Vagina (tissue), 2 donors: ENCODE measurements at places on chromosomes 12 and 14.

GRCh38 chr14:97413022-97413539 is 615.9 kb downstream of the VRK1 start:
- no peak for DNase-seq

DNA sequence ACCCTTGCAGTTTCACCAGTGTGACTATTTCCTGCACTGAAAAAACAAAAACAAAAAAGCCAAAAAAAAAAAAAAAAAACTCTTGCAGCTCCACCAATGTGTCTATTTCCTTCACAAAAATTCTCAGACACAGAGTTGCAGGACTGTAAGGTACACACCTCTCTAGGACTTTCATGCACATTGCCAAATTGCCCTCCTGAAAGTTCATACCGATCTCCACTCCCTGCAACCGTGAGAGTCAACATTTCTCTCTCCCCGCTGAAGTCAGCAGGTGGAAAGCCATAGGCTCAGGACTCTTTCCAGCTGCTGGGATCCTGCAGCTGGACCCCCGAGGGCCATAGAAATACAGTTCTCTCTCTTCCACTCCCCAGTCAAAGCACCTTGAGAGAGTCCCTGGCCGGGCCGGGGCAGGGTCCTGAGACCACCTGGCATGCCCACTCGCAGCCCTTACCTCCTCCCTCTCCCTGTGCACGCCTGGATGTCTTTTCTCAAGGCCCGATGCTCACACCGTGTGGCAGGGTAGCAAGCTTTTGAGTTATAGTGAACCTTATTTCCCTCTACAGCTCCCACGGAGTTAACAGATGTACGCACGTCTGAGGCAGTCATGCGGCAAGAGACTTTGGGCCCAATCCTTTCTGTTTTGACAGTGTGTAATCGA is 23.6 kb downstream of the MMAB start:
- no peak for DNase-seq

DNA sequence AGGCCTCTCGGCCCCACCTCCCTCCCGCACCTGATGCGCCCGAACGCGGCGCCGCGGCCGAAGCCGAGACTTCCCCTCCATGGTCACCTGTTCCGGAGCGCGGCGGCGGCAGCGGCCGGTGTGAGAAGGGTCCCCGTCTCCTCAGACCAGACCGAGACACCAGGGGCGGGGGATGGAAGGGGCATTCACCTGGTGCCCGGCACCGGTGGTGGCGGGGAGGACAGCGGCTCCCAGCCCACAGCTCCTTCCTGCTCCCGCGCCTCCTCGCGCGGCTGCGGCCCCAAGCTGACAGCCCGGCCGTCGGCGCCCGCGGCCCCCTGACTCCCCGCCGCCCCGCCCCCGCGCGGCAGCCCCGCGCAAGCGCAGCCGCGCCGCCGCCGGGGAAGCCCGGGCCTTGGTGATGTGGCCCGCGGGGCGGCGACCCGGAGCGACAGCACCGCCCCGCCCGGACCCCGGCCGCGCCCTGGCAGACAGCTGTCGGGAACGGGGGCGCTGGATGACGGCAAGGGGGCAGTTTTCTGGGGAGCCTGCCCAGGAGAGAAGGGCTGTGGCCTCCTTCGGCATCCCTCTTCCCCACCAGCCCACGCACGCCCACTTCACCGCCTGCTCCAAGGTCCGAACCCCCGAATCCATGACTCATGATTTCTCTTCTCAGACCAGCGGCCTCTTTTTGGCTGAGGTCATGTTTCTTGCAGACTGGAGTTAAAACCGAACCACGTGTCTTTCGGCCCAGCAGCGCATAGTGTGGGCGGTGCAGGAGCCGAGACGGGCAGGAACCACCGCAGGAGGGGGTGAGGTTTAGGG is at the start of gene SLC41A2:
TSS of gene SLC41A2 (minus strand) at position 290 of the 804 bp plus-strand sequence. CDS start 29,763 bp downstream, outside the sequence.
- no peak for DNase-seq

- no peak for DNase-seq
Measured at GRCh38 chr12:59736786-59737185, 141.0 kb downstream of the SLC16A7 start.

DNA sequence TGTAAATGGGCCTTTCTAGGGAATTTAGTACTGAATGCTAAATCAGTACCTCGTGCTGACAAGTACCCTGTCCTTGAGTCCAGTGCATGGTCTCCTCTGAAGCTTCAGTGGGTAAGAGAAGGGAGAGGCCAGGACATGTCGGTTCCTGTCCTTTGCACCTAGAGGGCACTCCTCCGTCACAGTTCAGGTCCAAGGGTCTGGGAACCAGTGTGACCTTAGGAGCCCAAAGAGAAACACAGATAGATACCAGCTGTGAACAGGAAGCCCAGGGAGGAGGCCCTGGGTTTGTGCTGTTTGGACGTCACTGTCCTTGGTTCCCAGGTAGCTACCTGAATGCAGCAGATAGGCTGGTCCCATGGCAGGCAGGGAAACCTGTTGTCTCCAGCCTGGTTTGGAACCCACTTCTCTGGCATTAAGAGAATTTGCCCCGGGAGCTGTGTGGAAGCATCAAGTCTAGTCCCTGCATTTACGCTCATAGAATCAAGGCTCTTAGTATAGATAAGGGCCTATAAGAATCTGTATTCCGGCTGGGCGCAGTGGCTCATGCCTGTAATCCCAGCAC is 3.9 kb upstream of the FGF23 start:
- no peak for DNase-seq

DNA sequence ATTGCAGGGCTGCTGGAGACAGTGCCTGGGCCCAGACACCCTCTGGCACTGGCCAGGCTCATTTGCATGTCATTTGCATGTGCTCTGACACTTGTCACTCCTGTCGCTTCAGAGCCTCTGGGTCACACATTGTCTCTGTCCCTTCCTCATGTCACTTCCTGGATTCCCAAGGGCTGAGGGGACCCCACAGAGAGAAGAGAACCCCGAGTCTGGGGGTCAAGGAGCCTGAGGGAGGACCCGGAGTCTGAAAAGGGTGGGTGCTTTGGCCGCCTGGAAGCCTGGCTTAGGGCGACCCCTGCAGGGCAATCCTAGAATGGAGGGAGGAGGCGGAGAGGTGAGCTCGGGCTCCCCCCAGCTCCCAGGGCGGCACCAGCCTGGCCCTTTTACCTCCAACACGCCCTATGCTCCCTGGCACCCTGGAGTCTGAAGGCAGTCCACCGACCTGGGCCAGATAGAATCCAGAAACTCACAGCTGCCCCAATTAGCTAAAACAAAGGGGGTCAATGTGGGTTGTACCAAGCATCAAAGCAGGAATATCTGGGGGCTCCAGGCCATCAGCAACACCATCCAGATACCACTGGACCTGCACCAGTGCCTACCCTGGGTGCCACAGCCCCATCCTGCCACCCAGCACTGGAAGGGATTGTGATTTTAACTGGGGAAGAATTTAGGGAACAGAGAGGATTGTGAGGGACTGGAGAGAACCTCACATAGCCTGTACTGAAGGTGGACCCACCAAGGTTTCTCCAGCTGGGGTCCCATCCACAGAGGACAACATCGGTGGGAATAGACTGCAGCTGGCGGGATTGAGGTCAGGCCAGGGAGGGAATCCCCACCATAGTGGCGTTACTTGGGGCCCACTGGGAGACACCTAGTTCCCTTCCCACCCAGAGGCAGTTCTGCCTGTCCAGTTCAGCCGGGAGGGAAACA is 21.8 kb upstream of the KRT78 start:
- DNase-seq, result no peak

GRCh38 chr12:93163260-93164036 is 214.3 kb upstream of the NUDT4 start:
- no peak for DNase-seq

GRCh38 chr14:63788011-63788933 is 60.4 kb upstream of the SGPP1 start:
- no peak for DNase-seq

- DNase-seq, result no peak
Measured at GRCh38 chr12:49055978-49056754, 4.4 kb downstream of the KMT2D start.

GRCh38 chr12:2606186-2606910 is 188.4 kb upstream of the FKBP4 start:
- no peak for DNase-seq

DNA sequence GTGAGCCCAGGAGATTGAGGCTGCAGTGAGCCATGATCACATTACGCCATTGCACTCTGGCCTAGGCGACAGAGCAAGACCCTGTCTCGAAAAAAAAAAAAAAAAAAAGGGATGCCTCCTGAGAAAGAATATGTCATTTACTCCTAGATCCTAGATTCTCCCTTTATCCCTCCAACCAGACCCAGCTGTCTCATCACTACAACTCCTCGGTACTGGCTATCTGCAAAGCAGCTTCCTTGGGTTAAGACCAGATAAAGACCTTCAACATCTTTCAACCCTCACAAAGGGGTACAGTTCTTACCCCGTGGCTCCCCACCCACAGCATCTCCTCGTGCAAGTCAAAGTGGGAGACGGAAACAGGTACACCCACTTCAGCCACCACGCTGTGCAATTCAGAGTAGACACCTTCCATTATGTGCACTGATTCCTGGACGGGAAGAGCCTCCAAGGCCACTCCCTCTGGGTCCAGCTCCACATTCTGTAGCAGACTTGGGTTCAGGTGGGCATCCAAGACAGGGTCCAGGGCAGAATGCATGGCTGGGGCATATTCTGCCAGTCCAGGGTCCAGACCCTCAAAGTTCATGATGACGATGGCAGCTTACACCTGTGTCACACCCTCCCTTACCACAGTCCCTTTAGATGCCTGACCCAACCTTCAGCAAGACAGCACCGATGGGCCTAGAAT is 1.1 kb downstream of the PAN2 start:
- DNase-seq, result no peak

- no peak for DNase-seq
Measured at GRCh38 chr14:102479777-102480176, 29.8 kb downstream of the ANKRD9 start.

DNA sequence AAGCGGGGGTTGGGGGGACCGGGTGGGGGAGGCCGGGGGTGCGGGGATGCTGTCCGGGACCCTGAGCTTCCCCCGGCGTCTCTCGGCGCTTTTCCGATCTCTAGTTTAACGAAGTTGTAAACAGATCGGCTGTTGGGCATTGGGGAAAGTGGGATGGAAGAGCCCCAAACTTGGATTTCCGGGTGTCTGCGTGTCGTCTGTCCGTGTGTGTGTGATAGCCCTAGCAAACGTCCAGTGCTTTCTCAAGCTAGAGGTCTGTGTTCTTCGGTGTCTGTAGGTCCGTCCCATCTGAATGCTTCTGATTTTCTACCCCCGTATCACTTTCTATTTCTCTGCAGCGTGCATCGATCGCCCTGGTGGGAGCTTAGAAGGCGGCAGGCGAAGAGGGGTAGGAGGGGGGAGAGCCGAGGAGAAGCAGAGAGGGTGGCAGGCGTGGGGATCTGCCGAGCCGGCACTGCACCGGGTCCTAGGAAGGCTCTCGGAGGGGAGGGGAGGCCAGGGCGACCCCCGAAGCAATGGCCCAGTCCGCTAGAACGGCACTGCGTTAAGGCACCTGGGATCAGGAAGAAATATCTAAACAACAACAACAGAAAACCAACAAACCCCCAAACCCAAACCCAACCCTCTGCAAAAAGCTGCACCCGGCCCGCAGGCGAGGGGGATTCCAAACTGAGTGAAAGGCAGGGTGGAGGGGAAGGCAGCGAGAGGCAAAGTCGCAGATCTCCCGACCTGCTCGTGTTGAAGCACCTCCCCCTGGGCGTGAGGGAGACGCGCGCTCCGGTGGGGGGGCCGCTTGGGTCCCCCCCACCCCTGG is 1.0 kb downstream of the KCNA1 start:
- DNase-seq, result no peak

- DNase-seq, result no peak
Measured at GRCh38 chr12:100567945-100568344, 5.5 kb upstream of the GAS2L3 start.

DNA sequence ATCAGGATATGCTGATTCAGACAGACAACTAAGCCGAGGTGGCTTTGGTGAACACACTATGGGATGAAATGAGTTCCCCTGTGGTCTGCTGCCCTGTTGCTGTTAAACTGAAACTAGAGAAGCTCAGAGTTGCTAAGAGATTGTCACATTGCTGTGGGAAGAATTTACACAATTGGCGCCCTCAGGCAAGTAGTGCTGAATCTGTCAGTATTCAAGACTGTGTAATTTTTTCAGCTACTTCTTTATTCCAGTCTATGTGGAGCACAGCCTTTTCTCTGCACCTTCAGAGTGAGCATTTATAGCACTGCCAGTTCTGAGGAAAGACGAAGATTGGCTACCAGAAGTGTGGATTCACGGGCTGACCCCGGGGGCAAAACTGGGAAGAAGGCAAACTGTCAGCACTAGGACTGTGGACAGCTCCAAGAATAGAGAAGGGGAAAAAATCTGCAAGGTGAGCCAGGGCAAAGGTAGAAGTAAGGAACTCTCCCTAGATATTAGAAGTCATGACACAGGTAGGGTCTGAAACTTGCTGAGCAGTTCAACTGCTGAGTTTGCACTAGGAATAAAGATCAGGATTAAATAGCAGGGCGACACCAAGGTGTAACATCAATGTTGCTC is 218.8 kb upstream of the TMPO start:
- no peak for DNase-seq

- DNase-seq, result no peak
Measured at GRCh38 chr12:52759695-52760094, 17.4 kb downstream of the KRT76 start.

GRCh38 chr12:117152793-117153775 is 37.2 kb downstream of the FBXO21 start:
- DNase-seq, result no peak

DNA sequence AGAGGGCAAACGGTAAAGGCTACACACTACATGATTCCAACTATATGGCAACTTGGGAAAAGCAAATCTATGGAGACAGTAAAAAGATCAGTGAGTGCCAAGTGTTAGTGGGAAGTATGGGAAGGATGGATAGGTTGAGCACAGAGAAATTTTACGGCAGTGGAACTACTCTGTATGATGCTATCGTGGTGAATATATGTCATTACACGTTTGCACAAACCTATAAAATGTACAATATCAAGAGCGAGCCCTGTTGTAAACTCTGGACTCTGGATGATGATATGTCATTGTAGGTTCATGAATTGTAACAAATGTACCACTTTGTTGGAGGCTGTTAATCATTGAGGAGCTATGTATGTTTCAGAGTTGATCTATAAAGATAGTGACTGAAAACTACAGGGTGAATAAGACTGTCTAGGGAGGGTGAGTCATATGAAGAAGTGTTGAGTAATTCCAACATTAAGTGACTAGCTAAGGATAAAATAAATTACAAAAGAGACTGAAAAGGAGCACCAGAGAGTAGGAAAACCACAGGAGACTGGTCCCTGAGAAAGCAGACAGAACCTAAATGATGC is 349.2 kb upstream of the LMO3 start:
- DNase-seq, result no peak

GRCh38 chr14:58979325-58979724 is 209.1 kb upstream of the DAAM1 start:
- no peak for DNase-seq

DNA sequence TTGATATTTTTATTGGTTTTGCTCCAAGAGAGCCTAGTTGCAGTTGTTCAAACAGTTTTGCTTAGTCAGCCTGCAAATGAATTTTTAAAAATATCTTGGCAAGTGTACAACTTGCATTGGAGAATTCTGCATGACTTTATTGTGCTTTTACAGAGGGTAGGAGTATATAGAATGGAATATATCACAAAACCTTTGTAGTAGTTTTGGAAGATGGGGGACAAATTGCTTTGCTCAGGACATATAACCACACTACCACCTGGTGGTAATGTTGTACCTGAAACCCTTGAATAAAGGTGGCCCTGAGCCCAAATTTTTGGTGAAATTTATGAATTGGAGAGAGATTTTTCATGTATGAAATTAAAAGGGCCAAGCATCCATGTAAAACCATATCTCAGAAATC is 645.2 kb downstream of the MED13L start:
- DNase-seq, result no peak
